AG20443 (cell line): ENCODE measurements at places on chromosomes 3 and 15.

DNA sequence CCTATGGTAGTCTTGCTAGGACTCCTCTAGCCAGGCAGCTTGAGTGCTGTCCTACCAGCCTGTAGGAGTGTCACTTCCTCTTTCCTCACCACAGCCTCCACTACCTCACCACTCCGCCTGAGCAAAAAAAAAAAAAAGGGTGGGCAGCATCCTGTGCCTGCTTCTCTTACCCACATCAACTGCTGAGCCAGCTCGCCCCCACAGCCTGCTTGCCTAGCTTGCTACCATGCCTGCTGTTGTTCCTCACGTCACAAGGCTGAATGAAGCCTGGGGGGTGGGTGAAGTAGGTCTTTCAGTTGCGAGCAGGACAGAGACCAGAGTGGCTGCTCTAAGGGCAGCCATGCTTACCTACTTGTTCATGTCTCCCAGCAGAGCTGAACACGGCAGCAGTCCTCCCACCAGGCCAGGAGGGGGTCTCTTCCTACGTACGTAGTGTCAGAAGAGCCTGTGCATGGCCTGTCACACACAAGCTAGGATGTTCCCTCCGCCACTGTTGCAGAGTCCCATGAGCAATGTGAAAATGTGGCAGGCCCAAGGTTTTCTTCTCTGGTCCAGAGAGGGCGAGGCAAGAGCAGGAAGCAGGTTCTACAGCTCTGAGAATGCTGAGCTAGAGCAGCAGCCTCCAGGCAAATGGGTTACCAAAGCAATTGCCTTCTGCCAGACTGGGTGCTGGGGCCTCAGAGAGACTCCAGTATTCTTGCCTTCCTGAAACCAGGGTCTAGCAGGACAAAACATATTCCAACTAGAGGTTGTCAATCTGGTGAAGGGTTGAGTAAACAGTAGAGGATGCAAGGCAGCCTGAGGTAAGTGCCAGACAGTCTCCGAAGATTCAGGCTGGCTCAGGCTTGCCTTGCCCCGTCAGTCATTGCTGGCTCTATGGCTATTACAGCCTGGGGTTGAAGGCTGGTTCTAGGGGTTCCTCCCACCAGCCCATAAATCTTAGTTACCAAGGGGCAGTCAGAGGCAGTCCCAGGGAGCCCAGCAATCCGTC, 8.1 kb downstream of the PPM1M start:
- peak; percentile 9 for DNase-seq

DNA sequence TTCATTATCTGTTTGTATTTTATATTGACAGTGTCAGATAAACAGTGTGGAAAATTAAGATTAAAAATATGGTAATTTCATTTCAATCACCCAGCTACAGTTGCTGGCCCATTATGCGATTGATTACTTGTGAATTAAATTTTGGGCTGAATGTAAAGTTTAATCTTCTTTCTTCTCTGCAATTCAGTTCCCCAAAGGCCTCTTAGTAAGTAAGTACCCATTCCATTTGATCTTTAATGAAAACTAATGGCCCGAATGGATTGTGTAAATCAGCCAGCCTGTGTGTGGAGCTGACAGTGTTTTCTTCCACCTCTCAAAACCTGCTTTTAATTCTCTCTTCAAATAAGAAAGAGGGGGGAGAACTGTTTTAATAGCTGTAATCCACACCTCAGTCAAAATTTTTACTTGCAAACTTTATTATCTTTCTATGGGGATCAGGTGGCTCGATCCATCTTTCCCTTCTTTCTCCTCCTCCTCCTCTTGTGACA, 307.1 kb downstream of the IL20RB start:
- DNase-seq = no peak

DNA sequence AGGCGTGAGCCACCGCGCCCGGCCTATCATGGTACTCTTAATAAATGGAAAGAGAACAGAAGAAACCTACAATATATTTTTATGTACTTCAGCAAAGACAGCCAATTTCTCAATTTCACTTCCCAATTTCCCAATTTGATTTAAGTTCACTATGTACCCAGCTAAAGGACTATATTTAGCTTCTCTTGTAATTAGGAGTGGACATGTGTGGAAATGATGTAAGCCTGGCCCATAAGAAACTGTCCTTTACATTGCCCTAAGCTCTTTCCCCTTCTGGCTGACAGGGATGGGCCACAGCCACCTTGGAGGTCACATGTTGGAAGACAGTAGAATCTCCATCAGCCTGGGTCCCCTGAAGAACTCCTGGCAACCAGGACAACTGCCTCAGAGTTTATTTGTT, 6.2 kb downstream of the TMEM39A start:
- DNase-seq = no peak

DNA sequence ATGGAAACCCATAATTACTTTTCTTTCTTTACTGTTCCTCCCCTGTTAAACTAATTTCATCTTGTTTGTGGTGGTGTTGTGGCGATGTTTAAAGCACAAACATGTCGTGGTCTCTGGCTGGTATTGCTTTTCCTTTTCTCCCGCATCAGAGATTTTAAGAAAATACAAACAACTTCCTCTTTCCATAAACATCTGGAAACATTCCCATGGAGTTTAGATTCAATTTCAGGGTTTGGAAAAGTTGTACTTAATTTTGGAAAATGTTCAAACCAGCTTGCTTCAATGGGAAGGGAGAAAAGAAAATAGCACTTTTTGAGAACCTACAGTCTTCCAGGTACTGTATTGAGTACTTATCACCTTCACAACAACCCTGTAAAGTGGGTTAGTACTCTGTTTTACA, 30.4 kb downstream of the STARD9 start:
- no peak for DNase-seq

- peak; percentile 71 for DNase-seq
These were observed 30.7 kb upstream of the ANPEP start for GRCh38 chr15:89845305-89845893.

- no peak for DNase-seq
These were observed 106.0 kb upstream of the LRIG1 start for GRCh38 chr3:66606868-66607267.

- no peak for DNase-seq
These were observed 59.5 kb downstream of the SLC25A26 start for GRCh38 chr3:66280304-66280703.

DNA sequence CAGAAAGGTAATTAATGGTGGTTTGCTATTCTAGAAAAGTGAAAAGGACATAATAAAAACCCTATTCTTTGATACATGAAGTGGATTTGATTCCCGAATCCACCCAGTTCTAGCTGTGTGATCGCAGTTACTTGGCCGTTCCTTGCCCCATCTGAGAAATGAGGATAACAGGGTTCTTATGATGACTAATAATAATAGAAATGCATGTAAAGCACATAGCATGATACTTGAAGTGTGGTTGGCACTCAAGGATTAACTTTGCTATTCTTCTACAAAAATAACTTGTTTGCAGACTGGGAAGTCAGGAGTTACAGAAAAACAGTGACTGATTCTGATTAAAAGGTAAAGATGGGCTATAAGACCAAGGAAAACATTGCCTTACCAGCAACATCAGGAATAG, 26.8 kb downstream of the PARL start:
- DNase-seq = no peak

DNA sequence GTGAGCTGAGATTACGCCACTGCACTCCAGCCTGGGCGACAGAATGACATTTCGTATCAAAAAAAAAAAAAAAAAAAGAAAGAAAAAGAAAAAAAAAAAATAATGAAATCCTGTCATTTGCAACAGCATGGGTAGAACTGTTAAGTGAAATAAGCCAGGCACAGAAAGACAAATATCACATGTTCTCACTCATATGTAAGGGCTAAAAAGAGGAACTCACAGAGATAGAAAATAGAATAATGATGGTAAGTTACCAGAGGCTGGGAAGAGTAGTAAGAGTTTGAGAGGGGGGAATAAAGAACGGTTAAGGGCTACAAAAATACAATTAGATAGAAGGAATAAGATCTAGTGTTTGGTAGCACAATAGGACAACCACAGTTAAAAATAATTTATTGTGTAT, 19.7 kb downstream of the DENND6A start:
- DNase-seq = no peak

GRCh38 chr3:52313774-52314188, 2.3 kb upstream of the DNAH1 start:
- DNase-seq = peak; percentile 72

DNA sequence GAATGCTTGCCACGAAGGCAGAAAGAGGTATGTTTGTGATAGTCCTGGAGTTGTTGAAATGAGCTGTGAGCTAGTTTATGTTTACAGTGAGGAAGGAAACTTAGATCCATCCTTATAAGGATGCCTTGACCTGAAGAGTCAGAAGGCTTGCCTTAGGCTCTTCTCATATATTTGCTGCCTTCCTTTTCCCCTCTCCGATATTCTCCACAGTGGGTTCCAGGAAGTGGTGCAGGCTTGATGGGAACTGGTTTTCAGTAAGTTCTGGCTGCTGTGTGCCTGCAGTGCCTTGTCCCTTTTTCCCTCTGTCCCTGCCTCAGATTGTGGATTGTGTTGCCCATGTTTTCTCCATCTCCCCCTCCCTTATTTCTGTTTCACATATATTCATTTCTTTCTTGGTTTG, 287.3 kb upstream of the UBE2E1 start:
- DNase-seq = no peak

GRCh38 chr3:47571391-47572175, 7.1 kb downstream of the CSPG5 start:
- no peak for DNase-seq

GRCh38 chr3:121970047-121970446, 52.0 kb downstream of the ILDR1 start:
- DNase-seq = no peak

DNA sequence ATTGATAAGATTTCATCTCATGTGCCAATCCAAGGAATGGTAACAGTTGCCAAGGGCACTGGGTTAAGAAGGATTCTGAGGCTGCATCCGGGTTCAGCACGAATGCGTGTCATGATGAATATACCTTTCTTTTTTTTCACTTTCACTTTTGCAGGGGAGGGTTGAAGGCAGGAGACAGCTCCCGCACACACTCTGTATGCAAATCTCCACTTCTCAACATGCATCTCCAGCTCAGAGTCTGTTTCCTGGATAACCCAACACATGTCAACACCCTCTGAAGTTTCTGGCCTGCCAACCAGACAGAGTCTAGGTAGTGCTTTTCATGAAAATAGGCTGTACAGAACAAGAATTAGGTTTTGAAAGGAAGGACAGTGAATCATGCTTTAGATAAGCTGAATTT, 21.6 kb downstream of the B4GALT4 start:
- DNase-seq = no peak

GRCh38 chr3:56291953-56292352, 176.3 kb downstream of the ERC2 start:
- peak; percentile 20 for DNase-seq

GRCh38 chr3:27380433-27381357, 11.5 kb upstream of the NEK10 start:
- DNase-seq = no peak

DNA sequence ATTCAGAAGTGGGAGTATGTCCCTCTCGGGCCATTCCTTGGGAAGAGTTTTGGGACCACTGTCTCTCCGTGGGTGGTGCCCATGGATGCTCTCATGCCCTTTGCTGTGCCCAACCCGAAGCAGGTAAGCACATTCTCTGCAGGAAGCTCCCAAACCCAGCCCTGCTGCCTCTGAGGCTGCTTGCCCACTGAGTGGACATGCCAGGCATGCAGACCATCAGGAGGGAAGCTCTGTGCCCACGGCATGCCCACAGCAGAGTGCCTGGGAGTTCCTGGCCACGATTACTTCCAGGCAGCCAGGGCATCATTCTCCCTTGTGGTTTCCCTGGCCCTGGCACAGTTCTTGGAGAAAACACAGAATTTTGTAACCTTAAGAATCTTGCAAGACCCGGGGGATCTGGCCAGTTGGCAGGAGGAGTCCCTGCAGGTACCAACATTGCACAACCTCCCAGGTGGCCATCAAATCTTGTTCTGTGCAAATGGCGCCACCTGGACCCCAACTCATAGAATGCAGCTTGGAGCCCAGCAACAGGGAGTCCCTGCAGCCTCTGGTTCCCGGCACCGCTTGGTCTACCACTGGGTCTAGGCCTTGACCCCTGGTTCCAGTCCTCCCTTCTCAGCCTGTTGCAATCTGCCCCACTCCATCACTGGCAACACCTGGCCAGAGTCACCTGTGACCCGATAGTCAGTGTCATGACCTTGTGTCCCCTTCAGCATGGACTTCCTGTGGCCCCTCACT, 20.4 kb downstream of the FAH start:
- peak; percentile 63 for DNase-seq

GRCh38 chr3:125110016-125110875, 54.4 kb upstream of the HEG1 start:
- DNase-seq = peak; percentile 72

DNA sequence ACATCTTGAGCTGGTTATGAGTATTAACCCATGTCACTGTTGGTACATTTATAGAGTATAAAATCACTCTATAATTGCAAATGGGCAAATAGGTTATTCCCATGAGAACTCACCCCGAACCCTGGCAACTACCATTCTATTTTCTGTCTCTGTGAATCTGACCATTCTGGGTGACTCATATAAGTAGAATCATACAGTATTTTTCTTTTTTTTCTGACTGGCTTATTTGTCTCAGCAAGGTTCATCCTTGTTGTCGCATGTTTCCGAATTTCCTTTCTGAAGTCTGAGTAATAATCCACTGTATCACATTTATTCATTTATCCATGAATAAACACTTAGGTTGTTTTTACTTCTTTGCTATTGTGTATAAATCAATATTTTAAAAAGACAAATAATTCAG, 59.9 kb upstream of the CHRM5 start:
- peak; percentile 21 for DNase-seq
